ENCODE measurements at places on chromosomes 3 and 15.
A peak's percentile ranks its signal among the peaks of the same experiment; 100 is the strongest.

DNA sequence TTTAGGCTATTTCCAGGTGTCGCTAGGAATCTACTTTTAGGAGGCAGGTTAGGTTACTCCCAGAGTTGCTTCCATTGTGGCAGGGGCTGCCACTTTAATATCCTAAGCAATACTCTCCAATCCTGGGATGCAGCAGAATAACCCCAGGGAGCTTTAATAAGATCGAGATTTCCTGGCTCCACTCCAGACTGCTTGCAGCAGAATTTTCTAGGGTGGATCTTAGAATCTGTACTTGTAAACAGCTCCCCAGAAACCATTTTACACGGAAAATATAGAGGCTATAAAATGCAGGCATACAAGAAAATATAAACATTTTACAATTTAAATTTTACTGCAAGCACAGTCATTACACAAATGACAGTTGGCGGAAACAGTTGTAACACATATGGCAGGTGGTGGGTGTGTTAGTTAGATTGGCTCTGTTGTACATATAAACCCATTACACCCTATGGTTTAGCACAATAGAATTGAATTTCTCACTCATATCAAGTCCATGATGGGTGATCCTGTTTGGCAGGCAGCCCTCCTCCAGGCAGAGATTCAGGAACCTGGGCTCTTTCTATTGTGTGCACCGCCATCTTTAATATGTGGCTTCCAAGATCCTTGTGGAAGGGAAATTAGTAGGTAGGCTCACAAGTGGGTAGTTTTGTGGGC is 35.0 kb upstream of the TNFAIP8L3 start:
- DNase-seq, result no peak

GRCh38 chr3:153495422-153495821 is 333.4 kb downstream of the RAP2B start:
- DNase-seq, result no peak

DNA sequence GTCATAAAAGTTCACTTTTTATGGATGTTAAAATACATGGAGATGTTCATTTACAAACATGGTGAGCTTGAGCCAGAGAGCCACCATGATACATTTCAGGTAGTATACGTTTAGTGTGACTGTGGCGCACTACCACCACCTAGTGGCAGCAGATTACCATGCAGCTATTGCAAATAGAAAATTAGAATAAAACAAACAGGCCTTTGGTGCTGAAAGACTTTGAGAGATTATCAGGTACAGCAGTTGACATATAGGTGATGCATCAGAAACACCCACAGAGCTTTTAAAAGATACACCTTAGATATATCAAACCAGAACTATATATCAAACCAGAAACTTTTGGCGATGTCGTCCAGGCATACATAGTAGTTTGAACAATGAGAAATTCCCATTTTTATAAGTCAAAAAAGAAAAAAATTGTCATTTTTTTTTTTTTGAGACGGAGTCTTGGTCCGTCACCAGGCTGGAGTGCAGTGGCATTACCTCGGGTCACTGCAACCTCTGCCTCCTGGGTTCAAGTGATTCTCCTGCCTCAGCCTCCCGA is 42.0 kb upstream of the ICE2 start:
- peak; percentile 74 for DNase-seq

GRCh38 chr15:38683382-38684242 is 119.0 kb upstream of the RASGRP1 start:
- DNase-seq, result peak; percentile 50

DNA sequence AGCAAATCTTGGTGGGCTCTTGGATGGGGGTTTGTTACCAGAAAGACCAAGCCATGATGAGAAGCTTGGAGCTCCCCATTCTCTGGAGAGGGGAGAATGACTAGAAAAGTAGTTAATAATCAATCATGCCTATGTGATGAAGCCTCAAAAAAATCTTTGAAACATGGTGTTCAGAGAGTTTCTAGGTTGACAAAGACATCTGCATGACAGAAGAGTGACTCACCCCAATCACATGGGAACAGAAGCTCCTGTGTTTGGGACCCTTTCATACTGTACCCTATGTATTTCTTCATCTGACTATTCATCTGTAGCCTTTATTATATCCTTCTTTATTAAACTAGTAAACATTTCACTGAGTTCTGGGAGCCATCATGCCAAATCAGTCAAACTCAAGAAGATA is 87.4 kb downstream of the BCHE start:
- no peak for DNase-seq

GRCh38 chr3:119880966-119881365 is 99.1 kb downstream of the NR1I2 start:
- no peak for DNase-seq

DNA sequence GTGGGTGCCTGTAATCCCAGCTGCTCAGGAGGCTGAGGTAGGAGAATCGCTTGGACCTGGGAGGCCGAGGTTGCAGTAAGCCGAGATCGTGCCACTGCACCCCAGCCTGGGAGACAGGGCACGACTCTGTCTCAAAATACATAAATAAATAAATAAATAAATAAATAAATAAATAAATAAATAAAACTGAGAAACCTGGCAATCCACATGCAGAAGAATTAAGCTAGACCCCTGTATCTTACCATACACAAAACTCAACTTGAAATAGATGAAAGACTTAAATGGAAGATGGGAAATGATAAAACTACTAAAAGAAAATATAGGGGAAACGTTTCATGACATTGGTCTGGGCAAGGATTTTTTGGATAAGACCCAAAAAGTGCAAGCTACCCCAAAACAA is 58.0 kb downstream of the ATP13A4 start:
- DNase-seq, result no peak

DNA sequence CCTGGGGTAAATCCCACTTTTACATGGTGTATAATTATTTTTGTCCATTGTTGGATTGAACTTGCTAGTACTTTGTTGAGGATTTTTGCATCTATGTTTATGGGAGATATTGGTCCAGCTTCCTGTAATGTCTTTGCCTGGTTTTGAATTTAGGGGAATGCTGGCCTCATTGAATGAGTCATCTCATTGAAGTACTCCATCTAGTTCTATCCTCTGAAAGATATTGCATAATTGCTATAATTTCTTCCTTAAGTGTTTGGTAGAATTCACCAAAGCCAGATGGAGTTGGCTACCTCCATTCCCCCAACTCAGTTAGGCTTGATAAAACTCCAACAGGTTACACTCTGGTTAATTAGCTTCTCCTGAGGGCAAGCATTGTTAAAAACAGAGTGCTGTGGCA is 237.4 kb upstream of the TGFBR2 start:
- DNase-seq, result no peak

DNA sequence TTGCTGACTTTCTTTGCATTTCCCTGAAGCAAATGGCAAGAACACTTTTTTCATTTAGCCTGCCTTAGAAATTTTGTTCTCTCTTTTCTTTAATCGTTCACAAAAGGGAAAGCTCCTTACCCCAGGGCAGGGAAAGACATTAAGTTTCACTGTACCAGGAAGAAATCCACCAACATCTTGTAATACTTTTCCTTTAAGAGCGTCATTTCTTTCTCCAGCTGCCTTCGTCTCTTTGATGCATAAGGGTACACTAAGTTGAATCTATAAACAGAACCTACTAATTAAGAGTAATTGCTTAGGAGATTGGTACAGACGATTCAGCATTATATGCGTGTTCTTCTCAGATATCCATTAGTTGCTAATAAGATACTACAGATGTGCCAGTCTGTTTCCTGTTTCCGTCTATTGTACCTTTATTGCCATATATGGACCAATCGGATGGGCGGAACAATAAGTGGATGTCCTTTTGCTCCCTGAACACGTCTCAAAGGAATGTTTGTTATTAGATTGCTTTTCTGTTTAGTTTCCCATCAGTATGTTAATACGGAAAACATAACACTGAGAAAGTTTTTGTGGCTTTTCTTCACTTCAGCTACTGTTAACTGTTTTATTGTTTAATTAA is 276.7 kb upstream of the RARB start:
- no peak for DNase-seq

DNA sequence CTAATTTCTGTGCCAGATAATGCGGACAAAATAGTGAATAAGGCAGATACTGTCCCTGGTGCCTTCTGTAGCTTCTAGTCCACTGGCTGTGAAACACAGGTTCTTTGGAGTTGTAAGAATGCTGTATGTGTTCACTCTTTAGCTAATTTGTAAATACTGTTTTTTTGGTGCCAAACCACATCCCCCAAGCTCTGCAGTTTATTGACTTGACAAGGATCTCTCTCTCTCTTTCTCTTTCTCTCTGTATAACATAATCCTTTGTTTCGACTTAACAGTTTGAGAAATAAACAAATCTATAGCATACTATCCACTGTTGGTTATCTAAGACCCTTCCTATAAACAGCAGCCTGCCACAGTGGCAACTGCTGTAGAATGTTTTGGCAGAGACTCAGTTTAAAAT is 7.6 kb downstream of the SMAD3 start:
- DNase-seq, result no peak

GRCh38 chr15:40279437-40280141 is 3.3 kb downstream of the ANKRD63 start:
- peak; percentile 65 for DNase-seq

- no peak for DNase-seq
Measured at GRCh38 chr3:155495387-155495786, 201.9 kb upstream of the STRIT1 start.

DNA sequence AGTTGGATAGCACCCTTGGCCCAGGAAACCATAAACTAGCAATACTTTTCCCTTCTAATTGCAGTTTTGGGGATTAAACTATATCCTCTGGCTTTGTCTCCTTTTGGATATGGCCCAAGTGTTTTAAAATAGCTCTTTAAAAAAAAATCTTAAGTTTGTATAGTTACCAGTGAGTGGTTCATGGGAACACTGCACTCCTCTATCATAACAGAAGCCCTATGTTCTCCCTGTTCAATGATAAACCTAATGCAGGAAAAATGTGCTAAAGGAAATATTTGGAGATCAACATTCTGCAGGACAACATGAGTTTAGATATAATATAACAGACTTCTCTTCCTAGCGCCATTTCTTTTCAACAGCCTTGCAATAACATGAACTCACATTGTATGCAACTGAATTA is 13.1 kb downstream of the MRPL47 start:
- no peak for DNase-seq

DNA sequence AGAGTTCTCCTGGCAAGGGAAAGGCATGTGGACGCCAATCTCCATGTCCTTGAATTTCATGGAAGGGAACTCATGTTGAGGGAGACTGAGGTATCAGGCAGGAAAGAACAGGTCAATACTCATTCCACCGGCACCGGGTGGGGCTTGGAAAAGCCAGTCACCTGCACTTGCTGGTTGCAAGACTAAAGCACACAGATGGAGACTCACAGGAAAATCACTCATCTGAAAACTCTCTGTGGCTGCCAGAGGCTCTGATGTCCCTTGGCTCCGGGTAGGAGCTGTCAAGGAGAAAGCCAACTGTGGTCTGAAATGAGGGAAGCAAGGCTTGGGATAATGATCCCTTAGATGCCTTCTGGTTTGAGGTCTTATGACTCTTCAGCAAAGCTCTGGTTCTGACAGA is 8.7 kb upstream of the CGNL1 start:
- DNase-seq, result no peak

GRCh38 chr15:66621491-66622467 is 56.0 kb upstream of the LCTL start:
- no peak for DNase-seq

GRCh38 chr3:94101860-94102259 is 39.0 kb downstream of the NSUN3 start:
- no peak for DNase-seq

- no peak for DNase-seq
Measured at GRCh38 chr3:185823078-185824044, 1.5 kb downstream of the IGF2BP2 start.

GRCh38 chr15:98330258-98330657 is 318.1 kb upstream of the IGF1R start:
- DNase-seq, result no peak

DNA sequence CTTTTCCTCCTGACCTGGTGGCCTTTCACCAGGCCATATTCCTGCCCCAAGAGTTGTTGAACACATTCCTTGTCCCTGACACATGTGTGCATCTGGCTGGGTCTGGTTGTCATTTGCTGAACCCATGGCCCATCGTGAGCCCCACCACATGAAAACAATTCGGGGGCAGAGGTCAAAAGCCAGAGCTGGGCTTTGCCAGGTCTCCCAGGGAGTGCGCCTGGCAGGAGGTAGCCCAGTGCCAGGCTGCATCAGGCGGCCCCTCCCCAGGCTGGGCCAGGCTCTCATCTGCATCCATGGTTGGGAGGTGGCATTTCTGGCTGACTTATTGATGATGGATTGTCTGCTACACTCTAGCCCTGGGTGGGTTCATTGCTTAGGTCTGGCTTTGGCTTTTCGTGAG is 30.9 kb downstream of the SPSB4 start:
- DNase-seq, result no peak

- DNase-seq, result no peak
Measured at GRCh38 chr15:33994005-33994615, 25.8 kb downstream of the CHRM5 start.

DNA sequence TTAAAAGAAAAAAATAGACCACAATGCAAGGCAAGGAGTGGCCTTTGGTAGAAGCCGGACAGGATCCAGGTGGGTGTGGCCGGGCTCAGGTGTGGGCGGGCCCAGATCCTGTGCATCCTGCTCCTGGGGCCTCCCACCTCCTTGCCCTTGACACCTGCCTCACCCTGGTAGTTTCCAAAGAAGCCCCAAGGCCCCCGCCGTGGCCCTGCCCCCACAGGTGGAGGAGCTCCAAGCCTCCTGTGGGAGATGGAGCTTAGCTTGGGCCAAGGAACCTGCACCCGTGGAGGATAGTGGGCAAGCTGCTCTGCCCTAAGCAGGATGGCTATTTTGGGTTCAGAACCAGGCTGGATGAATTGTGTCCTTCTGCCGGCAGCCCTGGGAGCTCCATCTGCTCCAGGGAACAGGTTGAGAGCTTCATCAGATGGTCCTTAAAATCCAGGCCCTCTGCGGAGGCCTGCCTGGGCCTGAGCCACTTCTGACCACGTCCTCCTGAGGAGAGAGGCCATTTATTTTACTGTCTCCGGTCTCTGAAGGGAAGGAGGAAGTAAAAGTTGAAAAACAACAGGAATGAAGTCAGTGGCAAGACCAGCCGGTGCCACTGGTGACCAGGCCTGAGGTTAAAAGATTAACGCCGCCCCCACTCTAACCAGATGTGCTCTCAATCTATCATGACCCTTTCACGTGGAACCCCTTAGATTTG is 53.9 kb upstream of the KLF13 start:
- no peak for DNase-seq

DNA sequence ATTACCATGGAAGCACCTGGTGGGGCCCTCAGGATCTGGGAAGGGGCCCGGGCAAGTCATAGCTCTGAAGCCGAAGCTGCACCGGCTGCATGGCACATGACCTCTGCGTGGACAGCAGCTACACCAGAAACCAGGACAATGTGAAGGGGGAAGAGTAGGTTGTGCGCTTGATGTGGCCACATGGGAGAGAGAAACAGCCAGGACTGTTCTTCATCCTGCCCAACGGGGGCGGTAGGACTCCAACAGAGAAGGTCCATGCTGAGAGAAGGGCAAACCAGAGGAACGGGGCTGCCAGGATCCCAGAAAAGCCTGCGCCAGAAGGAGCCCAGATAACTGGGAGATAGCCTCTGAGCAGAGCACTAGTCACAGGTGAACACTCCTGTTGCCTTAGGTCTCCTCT is 54.9 kb upstream of the PRR20G start:
- DNase-seq, result no peak
